Stimulated activated CD8-positive, alpha-beta memory T cell treated with anti-CD3 and anti-CD28 coated beads, Interleukin-4, amount 100 ng/mL, for 4 hours (primary cell): ENCODE measurements at places on chromosomes 13 and 19.

GRCh38 chr19:728011-728410, 19.3 kb downstream of the PALM start:
- DNase-seq = no peak

DNA sequence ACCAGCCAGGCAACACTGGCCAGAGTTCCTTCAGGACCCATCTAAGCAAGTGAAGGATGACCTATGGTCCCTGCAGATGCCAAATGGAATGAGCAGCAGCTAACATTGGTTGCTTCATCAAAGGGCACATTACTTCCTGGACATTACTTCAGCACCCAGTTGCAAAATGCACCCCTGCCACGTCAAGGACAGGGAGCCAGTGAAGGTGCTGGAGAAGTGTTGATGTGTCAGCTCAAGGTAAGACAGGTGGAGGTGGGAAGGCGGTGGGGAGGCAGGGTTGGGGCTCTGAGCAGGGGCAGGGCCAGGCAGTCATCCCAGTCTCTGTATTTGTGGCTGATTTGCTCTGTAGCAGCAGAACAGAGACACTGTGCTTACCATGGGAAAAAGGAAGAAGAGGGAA, 14.6 kb downstream of the CSNK1A1L start:
- DNase-seq = no peak

DNA sequence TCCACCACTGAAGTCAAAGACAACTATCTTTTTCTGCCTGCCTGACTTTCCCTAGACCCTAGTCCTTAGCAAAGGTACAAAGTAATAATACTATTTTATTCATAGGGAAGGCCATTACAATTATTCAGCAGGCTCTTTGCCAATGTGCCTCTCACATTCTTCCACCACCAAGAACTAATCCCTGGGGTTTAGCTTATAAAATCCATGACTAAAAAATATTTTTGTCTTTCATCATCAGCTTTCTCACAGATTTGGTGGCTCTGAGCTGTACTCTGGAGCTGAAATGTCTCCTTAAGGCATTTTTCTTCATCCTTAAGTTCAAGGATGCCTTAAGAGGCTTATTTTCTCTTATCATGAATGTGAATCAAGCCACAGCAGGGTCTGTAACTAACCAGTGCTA, 96.1 kb downstream of the OXGR1 start:
- no peak for DNase-seq

DNA sequence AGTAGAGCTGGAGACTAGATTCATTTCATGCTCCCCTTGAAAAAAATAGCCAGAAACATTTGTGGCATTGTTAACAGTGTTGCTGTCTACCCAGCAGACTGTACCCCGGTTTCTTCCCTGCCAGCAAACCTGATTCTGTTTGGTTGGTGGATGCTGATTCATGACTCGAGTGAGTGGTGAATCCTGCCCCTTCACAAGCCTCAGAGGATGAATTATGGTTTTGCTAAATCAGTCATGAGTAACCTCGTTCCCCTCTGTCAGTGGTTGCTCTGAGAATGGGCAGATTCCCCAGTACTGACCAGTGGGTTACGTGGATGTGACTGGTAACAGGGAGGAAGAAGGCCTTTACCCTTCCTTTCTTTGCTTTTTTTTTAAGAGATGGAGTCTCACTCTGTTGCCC, 10.1 kb downstream of the NLRP12 start:
- DNase-seq = no peak

- DNase-seq = no peak
These were observed 82.4 kb upstream of the DACH1 start for GRCh38 chr13:71949441-71949840.

- DNase-seq = no peak
These were observed 744.8 kb downstream of the PCDH17 start for GRCh38 chr13:58376349-58376748.

GRCh38 chr19:33463199-33463598, 58.4 kb downstream of the PEPD start:
- DNase-seq = no peak

DNA sequence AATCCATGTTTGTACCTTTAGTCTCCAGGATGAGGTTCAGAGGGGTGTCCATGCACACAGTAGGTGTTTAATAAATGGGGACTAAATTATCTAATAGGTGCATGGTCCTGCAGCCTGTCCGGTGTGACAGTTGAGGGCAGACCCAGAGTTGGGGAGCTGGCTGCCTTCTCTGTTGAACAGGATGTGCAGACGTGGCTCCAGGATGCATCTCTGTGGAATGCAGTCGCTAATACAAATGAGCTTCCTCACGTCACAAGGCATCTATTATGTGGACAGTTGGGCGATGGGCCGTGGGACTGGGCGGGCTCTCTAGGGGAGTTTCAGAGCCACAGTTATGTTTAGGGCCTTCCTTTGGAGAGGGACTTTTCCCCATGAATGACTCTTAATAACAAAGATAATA, 71.0 kb downstream of the SIPA1L3 start:
- no peak for DNase-seq

DNA sequence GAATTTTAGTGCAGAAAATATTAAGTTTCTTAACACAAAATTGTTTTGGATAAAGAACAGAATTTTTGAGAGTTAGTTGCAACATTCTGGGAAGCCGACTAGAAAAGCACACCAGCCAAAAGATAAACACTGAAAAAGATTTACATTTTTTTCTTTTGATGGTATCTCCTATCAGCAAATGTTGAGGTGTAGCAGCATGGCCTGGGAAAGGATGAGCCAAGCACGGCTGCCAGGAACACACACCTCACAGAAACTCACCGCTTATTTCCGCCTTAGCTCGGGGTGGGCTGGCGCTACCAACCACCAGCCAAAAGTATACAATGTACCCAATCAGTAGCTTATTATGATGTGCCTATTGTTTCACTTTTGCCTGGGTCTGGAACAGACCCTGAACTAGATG, 134.7 kb downstream of the MIPEP start:
- DNase-seq = no peak

DNA sequence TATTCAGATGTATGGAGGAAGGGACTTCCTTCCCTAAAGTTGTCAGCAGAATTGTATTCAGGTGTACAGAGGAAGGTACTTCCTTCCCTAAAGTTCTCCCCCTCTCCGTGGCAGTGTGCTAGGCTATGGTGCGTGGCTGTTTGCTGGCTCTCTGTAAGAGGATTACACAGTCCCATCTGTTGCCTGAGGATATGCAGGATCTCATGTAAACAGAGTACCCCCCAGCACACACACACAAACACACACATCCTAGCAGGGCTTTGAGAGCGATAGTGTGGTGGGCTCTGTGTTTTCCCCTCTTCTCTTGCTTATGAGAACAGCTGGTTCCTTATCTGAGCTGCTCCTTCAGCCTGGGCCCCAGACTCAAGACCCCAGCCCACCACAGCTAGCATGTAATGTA, 10.3 kb downstream of the NEK5 start:
- no peak for DNase-seq

- DNase-seq = no peak
These were observed 134.3 kb downstream of the KDM4B start for GRCh38 chr19:5103061-5103701.

DNA sequence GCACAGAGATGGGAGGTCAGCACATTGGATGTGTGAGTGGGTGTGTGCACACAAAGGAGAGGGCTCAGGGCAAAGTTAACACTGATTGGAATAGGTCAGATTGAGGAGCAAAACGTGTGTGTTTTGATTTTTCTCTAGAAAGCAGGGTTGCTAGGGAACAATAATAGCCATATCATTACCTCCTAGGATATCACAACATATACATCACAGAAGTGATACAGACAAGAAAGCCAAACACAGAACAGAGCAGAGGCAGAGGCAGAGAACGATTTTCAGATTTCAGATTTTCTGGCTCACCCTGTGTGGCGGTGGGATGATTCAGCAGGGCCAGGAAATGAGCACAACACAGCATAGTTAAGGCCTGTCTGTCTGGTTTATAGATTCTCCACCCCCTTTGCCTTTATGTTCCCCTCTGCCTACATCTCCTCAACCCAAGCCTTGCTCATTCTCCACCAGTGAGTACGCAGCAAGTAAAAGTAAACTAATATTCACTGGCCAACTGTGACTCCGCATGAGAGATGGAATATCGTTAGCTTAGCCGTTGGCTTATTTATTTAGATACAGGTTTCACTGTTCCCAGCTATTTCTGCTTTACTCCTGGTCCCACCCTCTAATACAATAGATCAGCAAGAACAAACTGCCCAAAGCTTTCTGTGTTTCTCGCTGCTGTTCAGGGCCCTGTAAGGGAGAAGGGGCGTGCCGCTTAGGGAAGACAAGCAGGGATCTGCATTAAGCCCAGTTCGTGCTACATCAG, 182.7 kb upstream of the TSC22D1 start:
- DNase-seq = no peak

- no peak for DNase-seq
These were observed 32.0 kb upstream of the TMEM255B start for GRCh38 chr13:113726961-113727411.

GRCh38 chr13:31014456-31014855, 82.0 kb downstream of the TEX26 start:
- DNase-seq = no peak

DNA sequence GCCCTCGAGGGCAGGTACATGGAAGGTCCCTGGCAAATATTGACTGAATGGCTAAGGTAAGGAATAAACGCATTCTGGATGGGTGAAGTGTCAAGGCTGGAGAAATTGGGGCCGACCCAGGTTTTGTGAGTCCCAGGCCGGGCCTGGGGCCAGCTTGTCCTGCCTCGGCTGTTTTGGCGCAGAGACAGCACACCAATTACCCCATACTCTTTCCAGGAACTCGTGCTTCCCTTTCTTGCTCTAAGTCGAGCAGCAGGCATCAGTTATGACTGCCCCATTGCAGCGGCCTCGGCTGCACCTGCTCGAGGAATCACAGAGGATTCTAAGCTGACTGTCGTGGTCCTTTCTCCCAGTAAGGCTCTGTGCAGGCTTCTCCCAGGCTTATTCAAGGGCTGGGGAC, 67.1 kb downstream of the ZNF536 start:
- DNase-seq = no peak

- DNase-seq = no peak
These were observed 1.3 kb downstream of the MED4 start for GRCh38 chr13:48093588-48093987.

GRCh38 chr13:25237083-25237482, 50.2 kb downstream of the MTMR6 start:
- no peak for DNase-seq

DNA sequence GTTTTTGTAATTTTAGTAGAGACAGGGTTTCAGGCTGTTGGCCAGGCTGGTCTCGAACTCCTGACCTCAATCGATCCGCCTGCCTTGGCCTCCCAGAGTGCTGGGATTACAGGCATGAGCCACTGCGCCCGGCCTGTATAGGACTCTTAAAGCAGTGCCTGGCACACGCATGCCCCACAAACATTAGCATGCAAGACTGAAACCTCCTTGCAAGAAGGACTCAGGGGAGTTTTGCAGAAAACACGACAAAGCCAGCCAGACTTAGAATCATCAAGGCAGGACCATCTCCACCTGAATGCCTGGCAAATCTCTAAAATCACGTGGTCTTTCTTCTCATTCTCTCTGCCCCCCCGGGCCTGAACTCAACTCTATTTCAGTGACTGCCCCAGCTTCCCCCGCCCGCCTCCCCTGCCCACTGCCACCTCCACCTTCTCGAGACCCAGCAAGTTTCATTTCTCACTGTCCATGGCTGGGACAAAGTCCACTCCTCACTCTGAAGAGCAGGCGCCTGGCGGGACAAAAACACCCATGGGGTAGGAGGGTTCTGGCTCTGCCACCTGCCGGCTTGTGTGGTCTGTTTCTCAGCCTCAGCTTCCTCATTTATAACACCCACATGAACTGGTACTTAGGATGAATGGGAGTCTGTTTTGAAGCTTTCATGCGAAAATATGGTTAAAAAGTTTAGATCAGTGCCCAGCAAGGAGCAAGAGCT, 2.4 kb downstream of the TICAM1 start:
- DNase-seq = no peak

- DNase-seq = no peak
These were observed 10.9 kb upstream of the KCTD15 start for GRCh38 chr19:33785795-33786194.

- no peak for DNase-seq
These were observed 187.1 kb downstream of the KATNAL1 start for GRCh38 chr13:30120133-30120822.

GRCh38 chr13:75468098-75468497, 13.9 kb downstream of the TBC1D4 start:
- DNase-seq = no peak

- DNase-seq = no peak
These were observed 776 bp downstream of the DNAJC3 start for GRCh38 chr13:95677564-95678266.

- no peak for DNase-seq
These were observed 720.5 kb upstream of the PCDH9 start for GRCh38 chr13:67950603-67951002.

- DNase-seq = no peak
These were observed 510.9 kb upstream of the PCDH9 start for GRCh38 chr13:67740871-67741535.

GRCh38 chr19:45251452-45252354, 632 bp downstream of the MARK4 start:
- no peak for DNase-seq

- peak; percentile 17 for DNase-seq
These were observed 38.9 kb upstream of the KATNAL1 start for GRCh38 chr13:30346153-30346788.

DNA sequence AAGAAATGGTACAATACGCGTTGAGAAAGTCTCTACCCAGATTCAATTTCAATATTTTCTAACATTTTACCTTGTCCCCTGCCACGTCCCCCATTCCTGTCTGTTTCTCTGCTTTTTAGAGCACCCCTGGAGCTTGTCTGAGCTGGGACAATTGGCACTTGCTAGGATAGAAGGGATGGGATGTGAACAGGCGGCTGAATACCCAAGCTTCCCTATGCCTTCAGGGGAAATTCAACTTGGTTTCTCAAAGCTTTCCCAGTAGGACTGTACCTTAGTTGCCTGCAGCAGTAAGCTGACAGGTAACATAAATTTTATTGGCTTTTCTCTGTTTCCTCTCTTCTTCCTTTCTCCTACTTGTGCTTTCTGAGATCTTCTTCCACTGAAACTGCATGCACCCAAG, 1663.3 kb downstream of the EFNB2 start:
- DNase-seq = no peak

DNA sequence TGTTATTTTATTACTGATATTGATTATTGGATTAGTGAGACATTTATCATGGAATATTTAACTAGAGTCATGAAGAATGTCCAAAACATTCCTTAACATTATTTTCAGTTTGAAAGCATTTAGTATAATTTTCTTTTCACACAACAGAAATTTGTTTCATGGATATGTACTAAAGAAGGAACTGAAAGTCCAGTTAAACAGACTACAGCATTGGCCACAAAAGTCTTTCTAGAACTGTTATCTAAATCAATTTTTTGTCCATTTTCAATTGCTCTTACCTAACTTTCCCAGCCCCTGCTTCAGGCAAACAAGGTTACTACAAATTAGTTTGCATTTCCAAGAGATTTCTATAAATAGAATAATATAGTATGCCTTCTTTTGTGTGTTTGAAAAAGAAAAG, 1018.0 kb upstream of the PCDH20 start:
- no peak for DNase-seq

- DNase-seq = no peak
These were observed 39.1 kb downstream of the GPR12 start for GRCh38 chr13:26721251-26722121.
